ENCODE measurements at places on chromosomes 11 and 22.

DNA sequence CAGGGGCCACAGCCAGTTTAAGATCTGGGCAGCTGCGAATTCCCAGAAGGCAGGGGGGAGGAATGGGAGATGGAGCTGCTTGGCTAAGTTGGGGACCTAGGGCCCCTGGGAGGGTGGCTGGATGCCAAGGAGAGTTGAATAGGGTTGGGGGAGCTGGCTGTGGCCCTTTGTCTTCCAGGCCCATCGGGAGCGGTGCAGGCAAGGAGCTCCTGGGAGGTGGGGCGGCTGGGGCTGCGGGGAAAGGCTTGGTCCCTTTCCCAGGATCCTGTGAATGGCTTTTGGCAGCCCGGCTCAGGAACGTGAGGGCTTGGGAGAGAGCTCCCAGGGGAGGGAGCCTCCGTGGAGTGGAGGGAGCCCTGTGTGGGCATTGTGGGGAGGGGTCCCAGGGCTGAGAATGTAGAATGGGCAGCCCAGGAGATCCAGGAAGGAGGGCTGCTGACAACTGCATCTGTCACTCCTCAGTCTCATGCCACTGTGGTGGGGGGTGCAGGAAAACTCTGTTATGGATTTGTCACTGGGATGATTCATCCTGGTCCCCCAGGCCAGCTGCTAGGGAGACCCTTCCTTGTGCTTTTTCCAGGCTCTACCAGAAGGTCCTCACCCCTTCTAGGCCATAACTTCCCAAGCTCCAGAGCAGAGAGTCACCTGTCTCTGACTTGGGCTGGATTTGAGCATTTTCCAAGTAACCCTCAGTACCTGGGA lies 6.0 kb downstream of the FREY1 start:
- DNase-seq: no peak

- no peak for DNase-seq
Measured at GRCh38 chr11:134119094-134119493, 50.2 kb downstream of the JAM3 start.

DNA sequence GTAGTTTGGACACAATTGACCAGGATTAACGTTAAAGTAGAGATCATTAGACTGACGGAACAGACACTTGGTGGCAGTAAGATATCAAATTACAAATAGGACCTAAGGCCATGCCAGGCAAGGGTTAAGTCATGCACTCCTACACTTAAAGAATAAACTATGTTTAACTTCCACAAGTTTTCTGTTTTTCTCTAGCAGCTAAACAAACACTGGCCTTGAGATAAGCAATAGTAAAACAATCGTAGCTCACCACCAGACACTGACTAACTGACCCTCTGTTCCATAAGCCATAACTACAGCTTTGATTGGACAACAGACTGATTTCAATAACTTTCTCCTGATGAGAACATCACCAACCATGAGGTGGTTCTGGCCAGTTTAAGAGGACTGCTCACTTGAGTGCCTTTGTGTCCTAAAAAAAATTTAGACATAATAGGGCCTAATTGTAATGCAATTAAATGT lies 2.0 kb upstream of the CEP126 start:
- DNase-seq: no peak

DNA sequence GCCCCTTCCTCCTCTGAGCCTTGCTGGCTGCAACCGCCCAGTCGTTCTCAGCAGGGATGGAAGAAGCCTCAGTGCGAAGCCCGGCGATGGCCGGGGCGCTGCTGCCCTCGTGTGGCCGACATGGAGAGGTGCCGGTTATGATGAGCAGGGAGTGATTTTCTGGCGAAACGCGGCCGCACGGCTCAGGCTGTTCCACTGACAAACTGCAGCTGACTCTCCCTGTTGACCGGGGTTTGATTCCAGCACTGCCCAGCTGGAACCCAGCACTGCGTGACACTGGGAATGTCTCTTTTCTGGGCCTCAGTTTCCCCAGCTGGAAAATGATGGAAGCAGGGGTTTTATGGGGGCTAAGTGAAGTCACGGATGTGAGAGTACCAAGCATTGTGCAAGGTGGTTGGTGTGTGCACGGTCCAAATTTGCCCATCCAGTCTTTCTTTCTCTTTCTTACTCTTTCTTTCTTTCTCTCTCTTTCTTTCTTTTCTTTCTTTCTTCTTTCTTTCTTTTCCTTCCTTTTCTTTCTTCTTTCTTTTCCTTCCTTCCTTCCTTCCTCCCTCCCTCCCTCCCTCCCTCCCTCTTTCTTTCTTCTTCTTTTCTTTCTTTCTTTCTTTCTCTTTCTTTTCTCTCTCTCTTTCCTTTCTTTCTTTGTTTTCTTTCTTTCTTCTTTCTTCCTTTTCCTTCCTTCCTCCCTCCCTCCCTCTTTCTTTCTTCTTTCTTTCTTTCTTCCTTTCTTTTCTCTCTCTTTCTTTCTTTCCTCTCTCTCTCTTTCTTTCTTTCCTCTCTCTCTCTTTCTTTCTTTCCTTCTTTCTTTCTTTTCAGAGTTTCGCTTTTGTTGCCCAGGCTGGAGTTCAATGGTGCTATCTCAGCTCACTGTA lies 25.8 kb upstream of the MPPED1 start:
- DNase-seq: peak; percentile 49

DNA sequence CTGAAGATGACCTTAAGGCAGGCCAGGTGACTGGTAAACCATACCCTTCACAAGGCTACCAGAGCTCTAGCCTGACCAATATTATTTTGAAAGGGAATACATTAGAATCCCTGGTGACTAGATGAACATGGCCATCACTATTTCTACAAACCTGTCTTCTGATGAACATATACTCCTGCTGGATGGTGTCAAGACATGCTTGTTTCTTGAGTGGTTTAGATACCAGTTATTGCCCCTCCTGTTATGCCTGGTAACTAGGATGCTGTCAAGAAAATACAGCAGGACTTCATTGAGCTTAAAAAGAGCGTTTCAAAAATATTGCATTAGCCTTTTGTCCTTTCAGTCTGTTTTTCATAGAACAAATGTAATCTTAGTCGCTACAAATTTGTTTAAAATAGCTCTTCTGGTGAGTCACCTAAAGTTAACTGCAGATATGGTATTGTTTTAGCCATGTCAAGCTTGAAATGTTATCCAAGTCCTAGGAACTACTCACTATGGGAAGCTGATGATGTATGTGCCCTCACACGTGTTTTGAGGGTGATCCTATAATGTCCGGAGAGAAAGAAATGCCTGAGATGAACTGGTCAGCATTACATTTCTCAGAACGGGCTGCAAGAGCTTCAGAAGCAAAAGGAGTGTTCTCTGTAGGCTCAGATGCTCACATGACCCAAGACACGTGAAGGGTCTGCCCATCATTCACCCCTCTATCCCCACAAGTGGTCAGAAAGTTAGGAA lies 20.6 kb downstream of the ADM start:
- DNase-seq: no peak

- no peak for DNase-seq
Measured at GRCh38 chr11:77065878-77066228, 918 bp upstream of the CAPN5 start.

GRCh38 chr11:1230456-1231395 lies 7.9 kb downstream of the MUC5B start:
- no peak for DNase-seq

DNA sequence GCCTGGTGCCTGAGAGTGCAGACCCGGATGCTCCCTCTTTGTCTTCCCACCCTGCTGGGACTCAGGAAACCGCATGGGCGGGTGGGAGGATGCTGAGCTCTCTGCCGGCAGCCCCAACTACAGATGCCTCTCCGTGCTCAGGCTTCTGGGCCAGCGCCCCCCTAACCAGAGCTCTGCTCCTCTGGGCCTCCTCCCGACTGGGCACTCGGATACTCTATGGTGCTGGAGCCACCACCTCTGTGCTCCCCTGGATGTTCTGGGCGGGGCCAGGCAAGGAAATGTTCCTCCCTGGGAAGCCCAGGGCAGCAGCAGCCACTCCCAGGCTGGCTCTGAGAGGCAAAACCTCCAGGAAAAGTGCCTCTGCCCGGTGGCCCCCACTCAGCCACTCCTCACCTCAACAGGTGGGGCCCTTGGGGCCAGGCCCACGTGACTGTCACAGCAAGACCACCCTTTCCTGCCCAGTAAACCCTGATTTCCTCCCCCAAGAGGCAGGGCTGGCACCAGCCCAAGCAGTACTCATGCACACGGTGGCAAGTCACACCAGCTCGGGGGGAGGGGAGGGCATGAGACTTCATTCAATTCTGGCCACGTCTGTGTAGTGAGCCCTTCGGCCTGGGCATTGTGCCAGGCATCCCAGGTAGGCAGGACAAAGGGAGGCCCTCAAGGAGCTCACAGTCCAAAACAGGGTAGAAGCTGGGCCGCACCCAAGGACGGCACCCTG lies 54.7 kb upstream of the TCF20 start:
- no peak for DNase-seq

GRCh38 chr22:27132400-27132799 lies 475.0 kb downstream of the MIAT start:
- DNase-seq: no peak

GRCh38 chr11:115921986-115922385 lies 417.8 kb upstream of the CADM1 start:
- no peak for DNase-seq

DNA sequence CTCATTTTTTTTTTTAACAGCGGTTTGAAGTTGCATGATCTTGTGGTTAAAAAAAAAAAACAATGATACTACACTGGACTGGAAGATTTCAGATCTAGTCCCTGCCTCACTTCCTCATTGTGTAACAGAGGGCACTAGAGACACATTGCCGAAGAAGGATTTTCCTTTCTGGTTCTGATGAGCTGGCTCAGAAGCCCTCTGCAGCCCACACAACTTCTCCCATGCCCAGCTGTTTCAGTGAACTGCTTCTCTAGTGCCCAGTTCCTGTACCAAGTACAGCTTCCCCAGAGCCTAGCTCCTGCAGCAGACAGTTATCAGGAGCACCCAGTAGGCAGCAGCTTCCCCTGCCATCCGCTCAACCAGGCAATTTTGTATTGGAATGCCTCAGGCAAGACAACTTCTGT lies 29.5 kb upstream of the ANO5 start:
- no peak for DNase-seq

DNA sequence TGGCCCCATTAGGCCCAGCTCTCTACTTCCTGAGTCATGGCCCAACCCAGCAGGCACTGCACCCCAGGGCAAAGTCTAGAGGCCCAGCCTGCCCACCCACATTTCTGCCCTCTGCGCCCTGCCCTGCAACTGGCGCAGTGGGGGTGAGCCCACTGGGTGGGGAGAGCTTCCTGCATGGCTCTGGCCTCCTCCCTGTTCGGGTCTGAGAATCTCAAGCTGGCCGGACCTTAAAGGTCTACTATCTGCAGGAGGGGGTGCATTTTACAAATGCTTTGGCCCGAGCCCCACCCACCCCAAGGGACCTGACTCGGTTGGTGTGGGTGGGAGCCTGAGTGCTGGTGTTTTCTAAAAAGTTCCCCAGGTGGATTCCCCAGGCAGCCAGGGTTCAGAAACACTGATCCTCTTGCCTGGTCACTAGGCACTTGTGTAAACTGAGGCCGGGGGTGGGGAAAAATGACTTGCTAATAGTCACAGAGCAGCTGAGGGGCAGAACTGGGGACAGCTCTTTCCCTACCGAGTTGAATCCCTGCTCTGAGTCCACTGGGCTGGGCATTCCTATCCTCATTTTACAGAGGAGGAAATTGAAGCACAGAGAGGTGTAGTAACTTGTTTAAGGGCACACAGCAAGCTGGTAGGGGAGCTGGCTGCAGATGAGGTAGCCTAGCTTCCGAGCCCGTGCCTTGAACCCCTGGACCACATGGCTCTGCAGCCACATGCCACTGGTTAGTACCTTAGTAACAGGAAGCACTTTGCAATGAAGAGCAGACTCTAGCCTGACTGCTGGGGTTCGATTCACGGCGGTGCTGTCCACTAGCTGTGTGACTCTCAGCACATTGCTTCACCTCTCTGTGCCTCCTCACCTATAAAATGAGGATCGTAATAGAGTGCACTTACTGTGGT lies 36.3 kb downstream of the CD82 start:
- no peak for DNase-seq

GRCh38 chr11:86374586-86374985 lies at the start of gene CCDC81:
Gene CCDC81 (plus strand): TSS chr11:86374887. CDS start chr11:86375164, 277 bp downstream.
- DNase-seq: no peak
